Astrocyte (in vitro differentiated cells and primary cell): ENCODE measurements at places on chromosomes 4 and X. TPM values are rescaled to one million over a fixed set of nuclear protein-coding genes. Genes with fewer than 3 reads are reported as not detected.

NSUN7 gene
- 2.1 and 2.5 TPM in 2 replicates for total RNA-seq

GJB1 gene
- total RNA-seq: not detected in 2 replicates

QDPR gene
- total RNA-seq: 49.8 and 53.6 TPM in 2 replicates

ERVMER34-1 gene
- total RNA-seq: 0.29 and 0.32 TPM in 2 replicates

TACC3 gene
- 10.2 and 15.0 TPM in 2 replicates for total RNA-seq

NLGN4X gene
- 11.3 and 11.5 TPM in 2 replicates for total RNA-seq

EIF1AX gene
- total RNA-seq: 80.8 and 88.5 TPM in 2 replicates

GNPDA2 gene
- 12.2 and 12.8 TPM in 2 replicates for total RNA-seq

ITGB1BP2 gene
- total RNA-seq: 2.0 and 3.2 TPM in 2 replicates

GRCh38 chr4:73036123-73036522, 33.4 kb downstream of the COX18 start:
- H3K4me3 ChIP-seq: no peak overlapping the region
- no peaks in the 10 kb centered on the region for H3K4me1 ChIP-seq
- no peak overlapping the region for H3K27ac ChIP-seq
- DNase-seq: no peak
- no peaks in the 10 kb centered on the region for H3K27me3 ChIP-seq

GRCh38 chr4:185219551-185220344, 10.3 kb downstream of the SNX25 start:
- H3K36me3 ChIP-seq: no peaks in the 10 kb centered on the region
- peak; percentile 77 for DNase-seq
- H3K27ac ChIP-seq: no peak overlapping the region

DNA sequence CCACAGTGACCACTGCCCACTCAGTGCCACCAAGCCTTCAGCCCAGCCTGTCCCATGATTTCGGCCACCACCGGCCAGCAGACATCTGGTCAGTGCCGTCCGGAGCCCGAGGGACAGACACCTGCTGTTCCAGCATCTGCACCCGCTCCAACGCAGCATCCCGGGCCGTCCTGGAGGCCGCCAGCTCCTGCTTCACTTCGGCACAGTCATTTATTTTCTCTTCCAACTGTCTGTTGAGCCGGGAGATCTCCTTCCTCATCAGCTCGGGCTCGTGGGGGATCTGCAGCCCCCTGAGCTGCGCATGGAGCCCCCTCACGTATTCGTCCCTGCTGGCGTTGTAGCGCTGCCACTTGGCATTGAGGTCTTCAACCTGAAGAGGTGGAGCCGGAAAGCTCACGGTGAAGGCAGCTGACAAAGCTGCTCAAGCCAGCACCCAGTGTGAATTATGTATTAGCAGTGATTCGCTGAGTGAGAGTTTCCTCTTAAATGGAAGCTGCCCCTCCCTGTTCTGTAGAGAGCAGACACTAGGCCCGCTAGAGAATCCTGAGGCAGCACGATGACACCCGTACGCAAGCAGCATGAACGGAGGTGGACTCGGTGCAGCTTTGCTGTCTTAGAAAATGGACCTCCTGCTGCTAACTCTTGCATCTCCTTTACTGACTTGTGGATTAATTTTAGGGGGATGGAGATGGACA, 11.4 kb downstream of the TNIP2 start:
- no peak for DNase-seq
- no peak overlapping the region for H3K27ac ChIP-seq
- no peak overlapping the region for H3K4me3 ChIP-seq
- peaks cover 14% of the 10 kb centered on the region for H3K36me3 ChIP-seq
- H3K4me1 ChIP-seq: peaks cover 37% of the 10 kb centered on the region
- H3K27me3 ChIP-seq: no peaks in the 10 kb centered on the region

DNA sequence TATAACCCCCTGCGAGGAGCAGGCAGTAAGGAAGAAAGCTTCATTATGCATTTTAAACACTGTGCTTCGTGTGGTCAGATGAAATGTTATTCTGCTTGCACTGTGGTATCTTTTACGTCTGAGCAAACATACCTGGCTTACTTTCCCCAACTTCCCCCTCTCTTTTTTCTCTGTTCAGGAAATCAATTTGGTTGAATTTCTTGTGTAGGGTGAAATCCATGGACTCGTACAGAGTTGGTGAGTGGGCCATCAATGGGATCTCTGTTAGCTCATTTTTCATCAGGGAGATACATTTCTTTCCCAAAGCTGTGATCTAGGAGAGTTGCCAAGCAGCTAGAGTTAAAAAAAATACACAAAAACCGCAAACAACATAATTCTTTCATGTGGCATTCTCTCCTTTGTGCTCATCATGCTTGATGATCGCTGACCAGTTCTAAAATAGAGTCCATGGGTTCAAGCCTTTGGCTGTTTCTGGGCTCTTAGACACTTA, 98.5 kb downstream of the FRAS1 start:
- no peak overlapping the region for H3K4me3 ChIP-seq
- peaks cover 7% of the 10 kb centered on the region for H3K4me1 ChIP-seq
- peaks cover 5% of the 10 kb centered on the region for H3K27me3 ChIP-seq
- H3K27ac ChIP-seq: no peak overlapping the region
- DNase-seq: peak; percentile 57

DNA sequence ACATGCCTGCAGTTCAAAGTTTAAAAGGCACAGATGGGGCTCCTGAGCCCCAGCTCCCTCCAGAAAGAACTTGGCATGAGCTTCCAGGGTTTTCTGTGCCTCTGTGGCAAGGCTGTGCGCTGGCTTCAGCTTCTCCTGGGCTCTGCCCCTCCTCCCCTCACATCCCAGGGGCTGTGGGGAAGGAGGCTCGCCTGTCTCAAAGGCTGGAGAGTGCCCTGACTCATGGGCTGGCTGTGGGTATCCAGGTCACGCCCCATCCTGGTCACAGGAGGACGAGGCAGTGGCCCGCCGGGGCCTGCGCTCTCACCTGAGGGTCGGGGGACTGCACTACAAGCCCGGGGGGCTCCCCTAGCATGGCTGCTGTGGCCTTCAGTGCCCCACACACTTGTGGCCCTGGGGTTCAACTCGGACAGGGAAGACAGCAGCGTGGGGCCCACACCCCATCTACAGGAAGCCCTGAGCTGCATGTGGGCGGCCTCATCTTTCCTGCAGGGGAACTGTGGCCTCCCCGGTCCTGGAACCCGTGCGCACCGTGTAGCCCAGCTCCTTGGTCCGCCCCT, 17.9 kb downstream of the LRPAP1 start:
- H3K36me3 ChIP-seq: peaks cover 3% of the 10 kb centered on the region
- H3K4me3 ChIP-seq: no peak overlapping the region
- DNase-seq: no peak
- no peak overlapping the region for H3K27ac ChIP-seq

DNA sequence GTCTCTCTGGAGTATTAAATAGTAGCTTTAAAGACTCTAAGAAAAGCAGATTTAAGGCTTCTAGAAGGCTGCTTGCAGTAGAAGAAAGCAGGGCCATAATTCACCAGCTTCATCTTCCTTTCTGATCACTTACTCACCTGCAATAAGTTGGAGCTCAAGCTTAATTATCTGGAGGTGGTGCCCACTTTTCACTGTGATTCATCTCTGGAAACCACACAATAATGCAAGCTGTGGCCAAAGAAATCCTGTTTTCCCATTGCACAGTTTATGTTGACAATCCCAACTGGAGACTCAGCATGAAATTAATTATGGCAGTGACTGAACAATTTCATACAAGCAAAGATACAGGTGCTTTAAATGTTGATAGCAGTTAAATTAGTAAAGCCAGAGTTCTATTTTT, 14.7 kb downstream of the CWH43 start:
- DNase-seq: no peak
- no peaks in the 10 kb centered on the region for H3K36me3 ChIP-seq
- H3K27me3 ChIP-seq: peaks cover 5% of the 10 kb centered on the region

DNA sequence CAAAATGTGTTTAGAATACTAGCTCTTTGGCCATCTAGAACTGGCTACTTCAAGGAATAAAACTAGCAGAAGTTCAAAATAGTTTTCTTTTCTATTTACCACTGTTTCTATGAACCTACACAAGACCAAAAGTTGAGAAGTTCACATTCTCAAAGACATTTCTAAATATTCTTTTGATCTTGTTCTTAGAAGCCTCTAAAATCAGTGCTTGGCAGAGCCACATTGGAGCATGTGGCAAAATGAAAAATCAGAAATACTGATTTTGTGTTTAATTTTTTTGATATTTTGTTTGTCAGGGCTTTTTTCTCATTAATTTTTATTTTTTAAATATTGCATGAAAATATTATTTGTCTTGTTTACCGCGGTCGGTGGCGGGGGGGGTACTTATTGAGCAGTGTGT, 853.8 kb upstream of the INTU start:
- no peaks in the 10 kb centered on the region for H3K27me3 ChIP-seq
- H3K4me1 ChIP-seq: peaks cover 11% of the 10 kb centered on the region
- H3K36me3 ChIP-seq: no peaks in the 10 kb centered on the region
- H3K27ac ChIP-seq: no peak overlapping the region
- DNase-seq: no peak

DNA sequence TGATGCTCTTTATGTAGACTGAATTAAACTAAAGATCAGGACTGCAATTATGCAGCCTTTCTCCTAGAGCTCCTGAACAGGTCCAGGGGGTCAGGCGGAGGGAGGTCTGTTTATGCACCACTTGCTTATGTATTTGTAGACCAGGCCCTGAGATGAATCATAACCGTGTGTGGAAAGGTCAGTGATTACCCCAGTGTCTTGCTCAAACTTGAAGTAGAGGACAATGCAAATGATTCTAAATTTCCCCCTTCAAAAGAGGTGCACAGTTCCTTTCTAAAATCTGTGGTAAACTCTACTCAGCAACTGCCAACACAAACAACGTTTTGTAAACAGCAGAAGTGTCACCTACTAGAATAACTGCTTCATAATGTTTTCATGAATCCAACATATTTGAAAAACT, 13.0 kb upstream of the TBC1D9 start:
- no peaks in the 10 kb centered on the region for H3K4me1 ChIP-seq
- no peak overlapping the region for H3K27ac ChIP-seq
- no peak overlapping the region for H3K4me3 ChIP-seq

- H3K36me3 ChIP-seq: no peaks in the 10 kb centered on the region
- no peak for DNase-seq
- H3K4me1 ChIP-seq: no peaks in the 10 kb centered on the region
- H3K27me3 ChIP-seq: no peaks in the 10 kb centered on the region
- H3K27ac ChIP-seq: no peak overlapping the region
Measured at GRCh38 chrX:125646195-125646594, 326.5 kb downstream of the TEX13C start.

DNA sequence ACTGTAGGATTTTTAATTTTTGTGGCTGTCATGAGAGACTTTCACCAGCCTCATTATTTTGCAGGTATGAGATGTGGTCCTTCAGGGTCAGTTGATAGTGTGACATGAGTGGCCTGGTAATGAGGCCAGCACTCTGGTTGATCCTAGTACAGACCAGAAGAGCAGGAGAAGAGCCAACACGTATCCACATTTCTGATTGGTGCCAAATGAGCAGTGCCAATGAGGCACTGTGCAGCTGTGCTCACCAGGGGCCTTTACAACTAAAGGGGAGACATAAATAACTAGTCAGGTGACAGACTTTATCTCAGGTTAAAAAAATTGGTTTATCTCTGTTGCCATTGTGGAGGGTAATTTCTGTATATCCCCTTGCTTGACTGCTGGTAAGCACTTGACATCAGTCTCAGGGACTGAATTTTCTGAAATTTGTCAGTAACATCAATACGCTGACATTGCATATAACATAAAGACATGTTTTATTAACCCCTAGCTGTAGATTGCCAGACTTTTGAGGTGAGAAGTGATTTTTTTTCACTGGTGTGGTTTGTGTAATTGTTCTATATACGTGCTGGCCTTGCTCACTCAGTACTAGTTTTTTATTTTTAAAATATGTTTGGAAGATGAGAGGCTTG, 101.2 kb downstream of the AFF1 start:
- no peak overlapping the region for H3K27ac ChIP-seq
- DNase-seq: no peak
- H3K27me3 ChIP-seq: no peaks in the 10 kb centered on the region

DNA sequence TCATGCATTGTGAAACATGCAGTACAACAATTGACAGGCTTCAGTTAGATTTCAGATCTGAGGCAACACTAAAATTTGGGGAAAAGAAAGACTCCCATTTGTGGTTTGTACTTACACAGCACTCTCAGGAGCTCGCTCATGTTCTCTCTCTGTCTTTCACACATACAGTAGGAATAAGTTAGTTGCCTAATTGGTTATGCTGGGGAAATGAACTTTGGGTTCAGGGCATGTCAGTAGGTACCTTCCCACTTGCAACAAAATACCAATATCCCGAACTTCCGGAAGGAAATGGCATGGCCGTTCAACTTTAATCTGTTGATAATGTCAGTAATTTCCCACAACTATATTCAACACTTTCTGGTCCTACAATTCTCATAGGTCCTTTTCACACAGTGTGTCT, 218.4 kb downstream of the RELL1 start:
- H3K27ac ChIP-seq: no peak overlapping the region
- no peak overlapping the region for H3K4me3 ChIP-seq
- H3K36me3 ChIP-seq: no peaks in the 10 kb centered on the region

DNA sequence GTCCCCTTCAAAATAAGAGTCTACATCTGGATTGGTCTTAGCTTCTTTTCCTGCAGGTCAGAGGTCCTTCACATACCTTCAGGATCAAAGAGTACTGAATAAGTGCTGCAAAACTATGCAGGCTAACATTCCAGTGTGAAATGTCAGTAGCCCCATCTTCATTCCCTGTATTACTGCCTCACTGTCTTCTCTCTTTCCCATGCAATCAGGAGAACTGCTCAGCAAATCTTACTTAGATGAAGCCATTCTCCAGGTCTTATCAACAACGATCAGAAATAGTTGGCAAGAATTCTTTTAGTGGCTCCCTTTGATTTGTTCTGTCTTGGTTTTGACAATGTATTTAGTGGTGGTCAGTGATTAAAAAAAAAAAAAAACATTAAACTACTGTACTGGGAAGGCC, 26.0 kb upstream of the IQCM start:
- H3K27ac ChIP-seq: no peak overlapping the region
- H3K36me3 ChIP-seq: no peaks in the 10 kb centered on the region
- H3K4me1 ChIP-seq: no peaks in the 10 kb centered on the region
- no peaks in the 10 kb centered on the region for H3K27me3 ChIP-seq

DNA sequence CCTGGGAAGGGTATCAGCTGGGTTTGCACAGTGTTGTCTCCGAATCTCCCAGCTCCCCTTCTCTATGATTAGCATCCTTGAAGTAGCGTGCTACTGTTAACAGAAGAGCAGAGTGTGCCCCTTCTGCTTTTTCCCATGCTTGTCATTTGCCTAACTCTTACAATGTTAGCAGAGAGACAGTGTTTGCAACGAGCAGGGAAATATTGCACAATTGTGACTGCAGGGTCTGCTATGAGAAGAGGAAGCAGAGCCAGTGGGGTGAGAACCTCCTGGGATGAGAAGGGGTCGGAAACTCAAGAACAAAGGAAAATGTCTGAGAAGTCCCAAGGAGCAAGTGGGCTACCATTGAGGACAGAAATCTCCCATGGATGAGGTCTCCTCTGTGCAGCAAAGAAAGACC, 7.8 kb upstream of the CHRNA9 start:
- no peak overlapping the region for H3K27ac ChIP-seq
- H3K27me3 ChIP-seq: no peaks in the 10 kb centered on the region
- H3K4me3 ChIP-seq: no peak overlapping the region
- H3K36me3 ChIP-seq: no peaks in the 10 kb centered on the region
- DNase-seq: no peak

- no peak overlapping the region for H3K27ac ChIP-seq
- no peak overlapping the region for H3K4me3 ChIP-seq
- H3K4me1 ChIP-seq: no peaks in the 10 kb centered on the region
- no peaks in the 10 kb centered on the region for H3K27me3 ChIP-seq
- DNase-seq: no peak
Measured at GRCh38 chr4:150986085-150986484, 29.0 kb downstream of the LRBA start.

- no peak overlapping the region for H3K4me3 ChIP-seq
- no peaks in the 10 kb centered on the region for H3K4me1 ChIP-seq
- no peaks in the 10 kb centered on the region for H3K27me3 ChIP-seq
- H3K36me3 ChIP-seq: no peaks in the 10 kb centered on the region
- DNase-seq: no peak
- no peak overlapping the region for H3K27ac ChIP-seq
Measured at GRCh38 chr4:3623106-3623505, 90.9 kb upstream of the LRPAP1 start.
